Mesendoderm (in vitro differentiated cells): ENCODE measurements at places on chromosomes 3 and 15.

DNA sequence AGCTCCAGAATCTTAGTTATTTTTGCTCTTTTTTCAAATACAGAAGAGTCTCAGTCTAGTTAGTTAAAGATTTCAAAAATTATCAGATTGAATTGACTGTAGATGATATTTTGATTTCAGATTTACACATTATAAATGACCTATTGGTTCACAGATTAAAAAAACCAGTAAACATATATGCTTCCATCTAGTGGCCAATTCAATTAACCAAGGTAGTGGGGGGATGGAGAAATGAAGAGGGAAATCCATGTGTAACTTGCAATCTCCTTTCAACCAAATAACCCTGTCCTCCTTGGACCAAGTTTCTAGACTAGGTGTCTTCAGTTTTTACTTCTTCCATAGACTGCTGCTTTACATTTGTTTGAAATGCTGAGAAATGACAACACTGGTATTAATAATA lies 789.8 kb downstream of the ROBO1 start:
- DNase-seq: peak; percentile 45

- DNase-seq: peak; percentile 78
Measured at GRCh38 chr3:187361835-187362234, 6.3 kb upstream of the RTP4 start.

DNA sequence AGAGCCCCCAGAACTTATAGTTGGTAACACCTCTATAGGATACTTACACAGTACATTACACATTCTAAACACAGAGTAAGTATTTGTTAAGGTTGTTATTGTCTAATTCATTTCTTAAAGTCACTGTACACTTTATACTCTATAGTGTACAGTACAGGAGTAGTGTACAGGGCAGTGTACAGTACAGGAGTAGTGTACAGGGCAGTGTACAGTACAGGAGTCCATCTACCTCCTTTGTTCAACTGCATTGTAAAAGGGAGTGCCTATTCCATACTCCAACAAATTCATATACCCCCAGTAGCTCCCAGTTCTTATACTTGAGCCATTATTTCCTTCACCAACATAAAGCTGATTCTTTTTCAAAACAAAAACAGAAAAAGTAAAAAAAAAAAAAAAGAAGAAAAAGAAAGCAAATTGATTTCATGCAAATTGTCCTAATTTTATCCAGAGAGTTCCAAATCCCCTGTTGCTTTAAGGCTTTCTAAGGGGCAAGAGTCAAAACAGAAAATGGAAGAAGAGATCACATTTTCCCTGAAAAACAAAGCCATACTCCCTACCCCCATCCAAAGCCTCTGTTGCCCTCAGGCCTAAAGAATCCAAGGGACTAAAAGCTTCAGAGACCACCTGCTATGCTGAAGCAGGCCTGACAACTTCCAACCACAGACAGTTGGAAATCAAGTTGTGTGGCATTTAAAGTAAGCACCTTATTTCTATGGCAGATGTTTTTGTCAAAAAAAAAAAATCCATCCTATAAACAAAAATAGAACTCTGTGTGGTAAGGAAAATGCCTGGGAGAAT lies 125.6 kb downstream of the PLCH1 start:
- peak; percentile 94 for DNase-seq

GRCh38 chr3:183844606-183845005 lies 19.2 kb upstream of the MAP6D1 start:
- no peak for DNase-seq

GRCh38 chr15:29914511-29914926 lies 92.3 kb upstream of the TJP1 start:
- no peak for DNase-seq

- peak; percentile 89 for DNase-seq
Measured at GRCh38 chr3:50138266-50139200, 16.6 kb upstream of the SEMA3F start.

- no peak for DNase-seq
Measured at GRCh38 chr3:47892286-47893040, 89.5 kb downstream of the DHX30 start.

GRCh38 chr3:64687781-64688604 lies at the start of gene ADAMTS9:
Gene ADAMTS9, minus strand, starts transcription at chr3:64688000. Its CDS starts 343 bp downstream, at chr3:64687657.
- DNase-seq: peak; percentile 90

DNA sequence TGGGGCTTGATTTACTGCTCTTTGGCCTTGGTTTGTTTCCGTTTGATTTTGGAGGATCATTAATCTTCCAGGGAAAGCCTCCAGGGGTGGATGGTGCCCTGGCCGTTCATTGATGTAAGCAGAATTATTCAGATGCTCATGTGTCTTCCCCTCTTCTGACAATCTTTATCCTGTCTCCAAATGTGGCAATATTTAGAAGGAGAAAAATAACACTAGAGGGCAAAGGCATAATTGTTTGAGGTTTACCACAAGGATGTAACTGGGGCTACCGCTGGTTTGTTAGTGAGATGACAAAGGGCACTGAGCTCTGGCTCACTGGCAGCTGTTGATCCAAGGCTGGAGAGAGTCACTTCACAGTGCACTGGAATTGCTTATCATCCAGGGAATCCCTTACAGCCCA lies 18.2 kb upstream of the PLCL2 start:
- no peak for DNase-seq

DNA sequence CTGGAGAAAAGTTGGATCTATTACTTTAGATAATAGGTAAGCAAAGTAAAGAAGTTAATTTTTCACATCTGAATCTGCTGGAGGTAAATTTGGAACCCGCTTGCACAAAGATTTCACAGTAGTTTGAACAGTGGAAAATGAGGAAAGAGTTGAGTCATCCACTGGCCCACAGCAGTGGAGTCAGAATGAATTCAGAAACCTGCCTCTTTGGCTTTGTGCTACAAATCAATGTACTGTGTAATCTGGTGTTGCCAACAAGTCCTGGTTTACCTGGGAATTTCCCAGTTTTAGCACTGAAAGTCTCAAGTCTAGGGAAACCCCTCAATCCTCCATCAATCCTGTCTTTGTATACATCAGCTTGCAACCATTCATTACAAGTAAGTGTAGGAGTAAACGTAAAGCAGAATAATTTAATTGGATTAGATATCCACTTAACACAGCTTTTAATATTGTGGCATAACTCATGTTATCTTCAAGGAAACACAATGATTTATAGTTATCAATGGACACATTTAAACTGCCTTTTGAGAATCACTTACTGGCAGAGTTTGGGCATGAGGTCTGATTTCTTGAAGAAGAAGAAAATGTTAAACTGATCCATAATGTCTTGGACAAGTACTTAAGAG lies 100.6 kb downstream of the DCLK3 start:
- DNase-seq: no peak

- no peak for DNase-seq
Measured at GRCh38 chr3:177426878-177427495, 229.7 kb upstream of the TBL1XR1 start.

- DNase-seq: no peak
Measured at GRCh38 chr3:186646106-186646505, 5.9 kb downstream of the FETUB start.

DNA sequence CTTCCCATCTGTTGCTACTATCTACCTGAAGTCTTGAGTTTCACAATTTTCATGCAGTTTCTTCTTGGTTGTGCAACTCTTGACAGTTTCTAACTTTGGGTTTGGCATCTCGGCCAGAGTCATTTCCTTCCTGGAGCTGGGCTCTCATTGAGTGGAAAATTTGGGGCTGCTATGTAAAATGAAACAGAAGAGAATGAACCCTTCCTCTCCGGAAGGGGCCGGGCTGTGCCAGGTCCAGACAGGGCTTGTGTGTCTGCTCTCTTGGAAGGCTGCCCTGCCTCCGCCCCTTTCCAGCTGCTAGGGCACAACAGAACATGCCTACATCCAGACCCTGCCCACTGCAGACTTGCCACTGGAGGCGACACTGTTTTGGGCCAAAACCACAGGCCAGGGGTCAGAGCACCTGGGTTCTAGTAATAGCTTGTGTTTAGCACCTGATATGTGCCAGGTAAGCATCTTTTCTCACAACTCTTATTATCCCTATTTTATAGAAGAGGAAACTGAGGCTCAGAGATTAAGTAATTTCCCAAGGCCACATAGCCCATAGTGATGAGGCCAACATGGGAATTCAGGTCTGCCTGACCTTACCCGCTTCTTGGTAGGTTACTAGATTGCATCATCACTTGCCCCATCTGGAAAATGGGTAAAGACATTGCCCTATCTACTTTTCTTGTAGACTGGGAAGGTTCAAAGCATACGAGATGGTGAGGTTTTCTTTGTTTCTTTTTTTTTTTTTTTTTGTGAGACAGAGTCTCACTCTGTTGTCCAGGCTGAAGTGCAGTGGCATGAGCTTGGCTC lies 25.0 kb downstream of the IRAK2 start:
- DNase-seq: no peak

DNA sequence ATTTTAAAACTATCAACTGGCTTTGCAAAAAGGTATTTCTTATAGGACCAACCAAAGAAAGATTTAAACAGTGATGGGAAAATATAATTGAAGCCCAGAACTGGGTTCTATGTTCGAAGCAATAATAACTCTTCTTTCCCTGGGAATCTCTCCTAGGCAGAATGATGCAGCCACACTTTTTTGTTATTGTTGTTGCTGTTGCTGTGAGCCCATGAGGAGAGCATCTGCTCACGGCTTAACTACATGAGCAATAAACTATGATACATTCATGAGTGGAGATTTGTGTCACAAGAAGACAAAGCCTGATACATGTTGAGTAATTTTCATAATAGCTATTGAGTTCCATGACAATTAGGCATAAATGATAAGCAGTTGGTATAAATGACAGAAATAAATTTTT lies 80.5 kb downstream of the CRTC3 start:
- no peak for DNase-seq
